ENCODE measurements at places on chromosomes 6 and 20.

- no peak for DNase-seq
Measured at GRCh38 chr6:40671001-40671693, 84.0 kb upstream of the LRFN2 start.

GRCh38 chr6:75158176-75158575 is 47.7 kb downstream of the COL12A1 start:
- no peak for DNase-seq

- DNase-seq, result no peak
Measured at GRCh38 chr20:60976913-60977312, 275.1 kb upstream of the CDH4 start.

- DNase-seq, result no peak
Measured at GRCh38 chr6:89951574-89952104, 57.4 kb downstream of the GJA10 start.

- peak; percentile 82 for DNase-seq
Measured at GRCh38 chr6:155171109-155171746, 92.6 kb upstream of the CLDN20 start.

GRCh38 chr6:169669889-169670288 is 31.9 kb downstream of the WDR27 start:
- no peak for DNase-seq

- no peak for DNase-seq
Measured at GRCh38 chr6:2179950-2180349, 65.5 kb downstream of the GMDS start.

GRCh38 chr20:21384308-21384892 is 12.9 kb downstream of the NKX2-4 start:
- DNase-seq, result no peak

- DNase-seq, result no peak
Measured at GRCh38 chr6:69379518-69379917, 417.3 kb downstream of the LMBRD1 start.

DNA sequence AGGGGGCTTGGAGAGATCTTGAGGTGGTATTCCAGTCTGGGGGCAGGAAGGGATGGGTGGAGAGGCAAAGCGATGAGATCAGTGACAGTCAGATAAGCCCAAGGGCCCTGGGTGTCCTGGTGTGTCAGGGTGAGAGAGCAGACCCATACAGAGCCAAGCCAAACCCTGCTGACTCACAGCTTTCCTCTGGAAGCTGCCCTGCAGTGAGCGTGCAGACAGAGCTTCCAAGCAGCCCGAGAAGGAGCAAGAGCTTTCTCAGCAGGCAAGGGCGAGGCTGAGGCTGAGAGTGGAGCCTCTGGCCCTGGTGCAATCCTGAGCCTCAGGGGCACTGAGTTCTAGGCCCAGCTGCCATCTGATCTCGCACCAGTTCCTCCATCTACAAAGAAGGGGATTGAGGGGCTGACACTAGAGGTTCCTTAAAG is 91.1 kb upstream of the HIVEP1 start:
- no peak for DNase-seq

- no peak for DNase-seq
Measured at GRCh38 chr6:12585497-12585958, 131.0 kb upstream of the PHACTR1 start.

DNA sequence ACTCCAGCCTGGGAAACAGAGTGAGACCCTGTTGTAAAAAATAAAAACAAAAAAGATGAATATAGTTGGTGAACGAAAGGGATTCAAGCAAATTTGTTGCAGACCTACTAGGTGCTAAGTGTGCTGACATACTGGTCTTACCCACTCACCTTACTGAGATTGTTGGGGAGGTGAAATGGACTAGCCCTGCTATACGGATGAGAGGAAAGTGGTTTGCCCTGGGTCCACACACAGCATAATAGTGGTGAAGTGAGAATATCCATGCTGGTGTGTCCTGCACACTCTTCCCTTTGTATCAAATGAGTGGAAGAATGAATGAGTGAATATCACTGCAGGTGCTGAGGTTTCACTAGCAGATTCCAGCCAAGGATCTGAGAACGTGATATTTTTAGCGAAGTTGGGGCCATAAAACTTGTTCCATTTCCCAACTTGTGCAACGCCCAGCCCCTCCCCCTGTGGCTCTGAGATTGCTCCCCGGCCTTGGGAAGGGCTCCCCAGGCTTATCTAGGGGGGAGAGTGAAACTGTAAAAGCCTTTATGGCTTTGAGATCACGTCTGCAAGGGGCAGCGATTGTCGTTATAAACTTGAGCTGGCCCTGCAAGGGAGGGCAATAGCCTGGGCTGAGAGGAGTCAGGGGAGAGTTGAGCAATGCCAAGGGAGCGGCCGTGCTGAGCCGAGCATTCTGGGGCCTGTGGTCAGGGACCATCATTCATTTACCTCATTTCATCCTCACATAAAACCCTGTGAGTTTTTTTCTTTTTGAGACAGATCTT is 33.2 kb upstream of the TTPAL start:
- no peak for DNase-seq

DNA sequence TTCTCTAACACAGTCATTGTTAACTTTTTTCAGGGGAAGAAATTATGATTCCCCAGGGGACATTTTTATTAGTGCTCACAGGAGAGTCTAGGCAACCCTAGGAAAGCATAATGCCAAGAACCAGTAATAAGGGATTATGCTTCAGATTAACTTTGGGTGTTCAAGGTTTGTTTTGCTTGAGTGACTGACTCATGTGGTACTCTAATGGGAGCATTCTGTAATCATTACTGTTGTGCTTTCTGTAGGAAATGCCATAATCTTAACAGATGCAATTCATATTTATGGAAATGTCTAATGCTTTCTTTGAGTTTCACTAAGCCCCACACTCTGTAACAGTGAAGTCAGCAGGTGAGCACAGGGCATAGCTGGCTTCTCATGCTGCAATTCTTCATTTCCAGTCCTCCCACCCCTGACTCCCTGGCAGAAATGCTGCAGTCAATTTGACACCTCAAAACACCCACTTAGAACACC is 263.4 kb upstream of the MAN1A1 start:
- no peak for DNase-seq

- no peak for DNase-seq
Measured at GRCh38 chr20:44552950-44553908, 29.1 kb upstream of the PKIG start.

GRCh38 chr6:2749969-2750600 is 637 bp downstream of the MYLK4 start:
- no peak for DNase-seq

DNA sequence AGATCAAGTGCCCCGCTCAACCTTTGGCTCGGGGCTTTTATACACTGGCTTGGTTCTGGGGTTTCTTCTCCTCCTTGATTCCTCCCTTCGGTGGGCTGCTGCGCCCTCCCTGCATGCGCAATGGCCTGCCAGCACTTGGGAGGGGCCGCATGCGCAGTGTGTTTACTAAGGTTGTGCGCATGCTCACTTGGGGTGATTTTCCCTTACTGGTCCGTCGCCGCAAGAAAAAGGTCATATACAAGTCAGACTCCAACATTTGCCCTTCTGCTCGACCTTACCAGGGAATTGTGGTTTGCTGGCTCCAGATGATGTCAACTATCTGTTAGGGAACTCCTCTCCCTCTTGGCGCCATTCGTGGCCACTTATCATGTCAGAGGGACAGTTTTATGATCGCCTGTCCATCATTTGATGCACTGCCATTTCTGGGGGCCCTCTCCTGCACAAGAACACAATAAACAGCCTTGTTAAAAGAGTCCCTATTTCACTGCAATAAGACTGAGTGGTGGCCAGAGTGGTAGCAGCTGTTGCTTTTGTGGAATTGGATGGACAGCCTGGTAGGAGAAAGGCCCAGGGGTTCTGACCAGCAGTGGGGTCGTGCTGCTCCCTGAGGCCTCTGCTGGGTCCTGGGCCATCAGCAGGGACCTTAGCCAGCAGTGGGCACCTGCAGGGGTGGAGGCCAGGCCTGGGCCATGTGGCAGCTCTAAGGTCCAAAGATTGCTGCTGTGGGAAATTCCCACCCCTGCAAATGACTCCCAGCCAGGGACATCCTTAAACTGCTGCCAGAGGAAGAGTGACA is 2.8 kb upstream of the LBP start:
- DNase-seq, result no peak

DNA sequence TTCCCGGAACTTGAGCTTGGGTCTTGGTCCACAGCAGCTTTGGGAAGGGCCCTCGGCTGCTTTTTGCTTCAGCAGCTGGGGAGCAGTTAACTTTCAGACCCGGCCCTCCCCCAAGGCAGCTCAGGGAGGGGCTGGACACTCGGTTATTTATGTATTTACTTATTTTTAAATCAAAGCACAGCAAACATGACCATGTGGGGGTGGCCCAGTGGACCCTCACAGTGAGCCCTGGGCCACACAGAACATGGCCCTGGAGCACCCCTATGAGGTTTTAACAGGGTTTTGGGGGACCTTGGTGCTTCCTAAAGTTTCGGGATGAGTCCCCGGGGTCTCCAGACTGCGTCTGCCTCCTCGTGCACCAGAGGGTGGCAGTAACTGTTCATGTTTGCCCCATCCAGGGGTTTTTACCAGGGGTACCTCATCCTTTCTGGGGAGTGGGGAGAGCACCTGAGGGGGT is 26.6 kb upstream of the NPBWR2 start:
- no peak for DNase-seq

GRCh38 chr20:36310215-36310981 is 4.3 kb downstream of the DLGAP4 start:
- no peak for DNase-seq

DNA sequence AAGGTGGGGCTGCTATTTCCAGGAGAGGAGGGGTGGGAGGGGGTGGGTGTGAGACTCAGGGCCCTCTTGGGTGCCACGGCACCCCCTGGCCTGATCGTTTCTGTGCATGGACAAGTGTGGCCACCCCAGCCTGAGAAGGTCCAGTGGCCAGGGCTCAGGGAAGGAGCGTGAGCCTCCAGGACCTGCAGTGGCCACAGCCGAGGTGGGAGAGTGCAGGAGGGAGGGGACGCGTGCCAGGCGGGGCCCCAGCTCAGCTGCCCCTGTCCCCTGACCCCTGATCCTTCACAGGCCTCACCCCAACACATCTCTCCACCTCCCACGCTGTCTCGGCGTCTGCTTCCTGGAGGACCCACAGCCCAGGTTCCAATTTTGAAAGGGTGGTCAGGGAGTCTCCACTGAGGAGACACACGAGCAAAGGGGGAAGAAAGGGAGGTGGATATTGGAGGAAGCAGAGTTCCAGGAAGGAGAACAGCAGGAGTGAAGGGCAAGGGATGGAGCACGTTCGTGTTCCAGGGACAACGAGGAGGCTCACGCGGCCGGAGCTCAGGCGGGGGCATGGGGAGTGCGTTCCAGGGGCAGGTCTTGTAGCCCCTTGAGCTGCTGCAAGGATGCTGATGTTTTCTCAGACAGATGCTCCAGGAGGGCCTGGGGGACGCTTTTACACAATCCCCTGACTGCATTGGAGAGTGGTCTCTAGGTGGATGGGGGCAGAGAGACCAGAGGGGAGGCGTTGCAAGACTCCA is 4.2 kb upstream of the HRH3 start:
- no peak for DNase-seq

GRCh38 chr6:113907102-113907815 is 50.1 kb downstream of the MARCKS start:
- no peak for DNase-seq

DNA sequence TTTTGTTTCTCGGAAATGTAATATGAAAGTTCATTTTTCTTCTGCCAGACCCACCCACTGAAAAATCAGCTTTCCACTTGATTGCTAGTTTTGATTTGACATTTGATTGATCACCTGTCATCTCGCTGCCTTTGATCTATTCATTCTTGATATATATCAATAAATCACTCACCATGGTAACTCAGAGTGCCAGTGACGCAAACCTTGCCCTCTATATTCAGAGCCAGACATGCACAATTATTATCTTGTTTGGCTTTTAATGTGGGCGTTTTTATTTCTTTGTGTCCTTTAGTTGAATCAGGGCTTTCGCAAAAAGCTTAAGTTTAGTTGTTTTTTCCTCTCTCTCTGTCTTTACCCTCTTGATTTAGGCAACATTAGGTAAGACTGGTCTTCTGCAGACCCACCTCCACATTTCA is 2.0 kb downstream of the TSHZ2 start:
- peak; percentile 48 for DNase-seq

GRCh38 chr6:69802995-69803394 is 6.2 kb upstream of the LMBRD1 start:
- DNase-seq, result no peak

GRCh38 chr20:1618479-1618878 is 1.3 kb downstream of the SIRPB1 start:
- no peak for DNase-seq

- no peak for DNase-seq
Measured at GRCh38 chr6:129340983-129341382, 369.0 kb downstream of the ARHGAP18 start.

DNA sequence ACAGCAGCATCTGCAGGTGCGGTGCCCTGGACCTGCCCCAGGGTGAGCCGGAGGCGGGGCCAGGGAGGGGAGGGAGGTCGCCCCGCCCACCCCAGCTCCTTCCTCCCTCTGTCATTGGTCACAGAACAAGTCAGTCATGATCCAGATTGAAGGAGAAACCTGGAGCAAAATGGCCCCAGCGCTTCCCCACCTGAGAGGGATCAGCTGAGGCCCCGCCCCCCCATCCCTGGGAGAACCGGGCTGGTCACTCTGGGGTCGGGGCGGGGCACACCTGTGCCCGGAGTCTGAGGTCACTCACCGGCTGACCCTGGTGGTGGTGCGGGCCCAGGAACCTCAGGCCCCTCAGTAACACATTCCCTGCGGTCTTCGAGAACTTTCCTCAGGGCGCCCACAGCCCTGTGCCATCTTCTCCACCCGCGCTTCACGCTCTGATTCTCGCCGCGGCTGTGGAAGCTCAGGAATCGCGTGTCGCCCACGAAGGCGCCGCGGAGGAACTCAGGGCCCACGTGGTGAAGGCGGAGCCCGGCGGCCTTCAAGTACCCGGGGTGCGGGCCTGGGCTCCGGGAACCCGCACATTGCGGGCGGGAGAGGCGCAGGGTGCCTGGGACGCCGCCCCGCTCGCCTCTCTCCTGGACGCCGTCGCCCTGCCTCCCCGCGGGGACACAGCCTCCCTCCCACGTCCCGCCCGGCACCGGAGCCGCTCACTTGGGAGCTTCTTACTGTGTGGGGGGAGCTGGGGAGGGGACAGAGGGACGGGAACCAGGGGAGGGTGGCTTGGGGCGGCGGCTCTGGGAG is 36.4 kb upstream of the HLA-C start:
- peak; percentile 54 for DNase-seq

DNA sequence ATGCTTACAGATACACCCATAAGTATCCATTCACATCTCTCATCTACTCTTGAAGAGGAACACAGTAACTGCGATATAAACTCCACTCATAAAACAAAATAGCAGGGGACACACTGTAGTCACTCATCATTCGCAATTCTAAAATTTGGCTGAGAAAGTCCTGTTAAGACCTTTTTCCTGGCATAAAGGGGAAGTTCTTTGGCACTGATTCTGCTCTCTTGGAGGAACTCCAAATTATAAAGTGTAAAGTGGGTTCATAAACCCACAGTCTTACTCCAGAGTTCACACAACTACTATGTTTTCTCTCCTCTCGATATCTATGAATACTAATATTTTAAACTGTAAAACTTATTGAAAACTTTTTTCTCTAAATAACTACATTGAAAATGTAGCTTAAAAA is 80.6 kb downstream of the ADGB start:
- DNase-seq, result no peak

DNA sequence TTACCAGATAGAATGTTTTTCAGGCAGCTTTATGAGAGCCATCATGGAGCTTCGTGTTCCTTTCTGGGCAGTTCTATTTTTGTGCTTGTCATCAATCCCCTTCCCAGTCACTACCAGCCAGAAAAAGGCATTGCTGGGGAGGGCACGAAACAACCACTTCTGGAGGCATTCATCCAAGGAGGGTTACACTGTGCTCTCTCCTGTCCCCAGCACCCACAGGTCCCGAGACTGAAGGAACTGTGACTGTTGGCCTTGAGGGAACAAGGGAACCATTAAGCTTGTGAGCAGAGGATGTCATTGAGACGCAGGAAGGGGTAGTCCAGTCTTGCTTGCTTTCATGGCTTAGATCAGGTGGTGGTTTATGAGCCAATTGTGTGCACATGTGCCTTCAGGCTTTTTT is 20.1 kb upstream of the ENPP5 start:
- no peak for DNase-seq

Data from T-helper 22 cell (primary cell).